ENCODE measurements at places on chromosomes 12 and 14. TPM values are rescaled to one million over a fixed set of nuclear protein-coding genes. Genes with fewer than 3 reads are reported as not detected.

DNA sequence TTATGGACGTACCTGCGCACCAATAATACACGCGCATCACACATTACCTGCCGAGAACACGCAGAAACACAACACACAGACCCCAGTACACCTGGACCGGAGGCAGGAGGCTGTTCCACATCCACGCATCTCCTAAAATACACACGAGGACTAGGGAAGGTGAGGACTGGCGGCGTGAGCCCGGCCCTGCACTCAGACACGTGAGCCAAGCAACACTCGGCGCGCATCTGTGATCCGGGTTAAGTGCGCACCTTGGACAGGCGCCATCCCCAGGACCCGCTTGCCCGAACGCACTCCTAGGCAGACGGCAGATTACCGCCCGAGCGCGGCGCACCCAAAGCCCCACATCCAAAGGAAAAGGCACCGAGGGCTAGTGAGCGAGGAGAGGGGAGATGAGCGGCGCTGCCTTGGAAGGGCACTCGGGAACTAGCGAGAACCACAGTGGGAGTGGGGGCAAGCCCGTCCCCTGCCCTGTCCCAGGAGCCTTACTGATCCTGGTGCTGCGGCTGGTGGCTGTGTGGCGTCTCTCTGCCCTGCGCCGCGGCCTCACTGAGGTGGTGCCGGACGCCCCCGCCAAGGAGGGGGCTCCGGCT is 417 bp downstream of the GLS2 start:
- ATAC-seq, result peak; percentile 32

DNA sequence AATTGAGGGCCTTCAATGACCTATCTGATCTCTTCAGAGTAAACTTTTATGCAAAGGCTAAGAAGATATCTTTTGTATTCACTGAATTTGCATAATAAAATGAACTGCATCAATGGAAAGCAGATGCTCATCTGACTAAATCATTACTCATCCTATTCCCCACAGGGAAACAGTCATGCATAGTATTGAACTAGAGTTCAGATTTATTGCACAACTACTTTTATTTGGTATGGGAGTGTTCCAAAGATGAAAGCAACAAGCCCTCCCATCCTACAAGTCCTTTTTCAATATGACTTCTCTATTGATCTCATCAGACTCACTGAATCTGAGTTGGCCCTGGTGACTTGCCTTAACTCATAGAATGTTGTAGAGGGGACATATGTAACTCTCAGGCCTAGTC is 159.8 kb downstream of the KITLG start:
- ATAC-seq, result peak; percentile 81

DNA sequence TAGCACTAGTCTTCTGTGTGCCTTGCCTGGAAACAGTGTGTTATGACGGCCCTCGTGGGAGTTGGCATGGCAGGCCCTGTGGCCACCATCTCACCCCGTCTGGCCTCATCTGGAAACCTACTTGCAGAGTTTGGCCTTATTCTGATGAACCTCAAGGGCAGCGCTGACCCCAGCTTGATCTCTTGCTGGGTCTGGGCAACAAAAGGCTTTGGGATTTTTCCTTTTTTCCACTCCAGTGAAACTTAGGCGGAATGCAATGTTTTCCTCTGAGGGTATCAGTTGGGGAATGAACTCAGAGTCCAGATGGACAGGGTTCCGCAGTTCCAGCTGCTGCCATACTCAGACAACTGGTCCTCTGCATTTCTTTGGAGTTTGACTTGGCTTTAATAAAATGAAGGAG is 15.9 kb downstream of the CACNA1C start:
- no peak for ATAC-seq

- ATAC-seq, result no peak
Observed at GRCh38 chr14:23439107-23439835, 3.8 kb upstream of the MYH7 start.

- ATAC-seq, result peak; percentile 89
Observed at GRCh38 chr14:90409209-90409730, 12.4 kb downstream of the CALM1 start.

- no peak for ATAC-seq
Observed at GRCh38 chr14:19729763-19730162, 13.6 kb upstream of the OR4Q3 start.

DNA sequence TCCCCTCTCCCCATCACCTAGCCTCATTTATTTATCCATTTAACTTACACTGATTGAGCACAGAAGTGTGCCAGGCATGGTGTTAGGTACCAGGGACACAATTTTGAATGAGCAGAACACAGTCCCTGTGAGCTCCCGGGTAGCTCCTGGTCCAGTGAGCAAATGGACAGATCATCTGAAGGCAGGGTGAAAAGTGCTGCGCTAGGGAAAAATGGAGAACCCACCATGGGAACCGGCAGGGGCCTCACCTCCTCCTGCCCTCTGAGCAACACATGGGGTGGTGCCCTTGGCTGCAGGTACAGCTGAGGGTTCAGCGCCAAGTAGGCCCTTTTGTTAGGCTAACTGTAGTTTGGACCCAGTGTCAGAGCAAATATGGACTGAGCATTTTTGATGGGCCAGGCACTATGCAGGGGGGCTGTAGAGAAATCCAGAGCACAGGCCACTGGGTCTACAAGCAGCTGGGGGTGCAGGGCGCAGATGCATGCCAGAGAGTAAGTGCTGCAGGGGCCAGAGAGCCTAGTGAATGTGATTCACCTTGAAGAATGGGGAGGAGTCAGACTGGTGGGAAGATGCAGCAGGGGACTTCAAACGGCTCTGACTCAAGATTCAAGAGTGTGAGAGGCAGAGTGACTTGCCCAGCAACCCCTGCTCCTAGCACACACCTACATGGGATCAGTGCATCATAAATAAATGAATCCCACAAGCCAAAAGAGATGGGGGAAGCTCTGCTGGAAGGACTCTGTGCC is 28.2 kb downstream of the LTBP2 start:
- ATAC-seq, result no peak

DNA sequence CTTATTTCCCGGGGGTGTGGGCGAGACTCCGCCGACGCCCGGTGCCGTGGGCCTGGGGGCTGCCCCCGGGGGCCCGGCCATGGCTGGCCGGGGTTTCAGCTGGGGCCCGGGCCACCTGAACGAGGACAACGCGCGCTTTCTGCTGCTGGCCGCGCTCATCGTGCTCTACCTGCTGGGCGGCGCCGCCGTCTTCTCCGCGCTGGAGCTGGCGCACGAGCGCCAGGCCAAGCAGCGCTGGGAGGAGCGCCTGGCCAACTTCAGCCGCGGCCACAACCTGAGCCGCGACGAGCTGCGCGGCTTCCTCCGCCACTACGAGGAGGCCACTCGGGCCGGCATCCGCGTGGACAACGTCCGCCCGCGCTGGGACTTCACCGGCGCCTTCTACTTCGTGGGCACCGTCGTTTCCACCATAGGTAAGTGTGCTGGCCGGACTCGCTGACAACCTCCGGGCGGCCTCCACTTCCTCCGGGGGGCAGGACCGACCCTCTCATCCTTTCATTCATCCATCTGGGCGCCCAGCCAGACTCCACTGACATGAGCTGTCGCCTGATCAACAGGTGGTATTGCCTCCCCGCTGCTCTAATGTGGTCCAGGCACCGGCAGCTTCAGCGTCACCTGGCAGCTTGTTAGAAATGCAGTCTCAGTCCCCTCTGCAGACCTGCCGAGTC is 467 bp downstream of the KCNK13 start:
- ATAC-seq, result no peak

DNA sequence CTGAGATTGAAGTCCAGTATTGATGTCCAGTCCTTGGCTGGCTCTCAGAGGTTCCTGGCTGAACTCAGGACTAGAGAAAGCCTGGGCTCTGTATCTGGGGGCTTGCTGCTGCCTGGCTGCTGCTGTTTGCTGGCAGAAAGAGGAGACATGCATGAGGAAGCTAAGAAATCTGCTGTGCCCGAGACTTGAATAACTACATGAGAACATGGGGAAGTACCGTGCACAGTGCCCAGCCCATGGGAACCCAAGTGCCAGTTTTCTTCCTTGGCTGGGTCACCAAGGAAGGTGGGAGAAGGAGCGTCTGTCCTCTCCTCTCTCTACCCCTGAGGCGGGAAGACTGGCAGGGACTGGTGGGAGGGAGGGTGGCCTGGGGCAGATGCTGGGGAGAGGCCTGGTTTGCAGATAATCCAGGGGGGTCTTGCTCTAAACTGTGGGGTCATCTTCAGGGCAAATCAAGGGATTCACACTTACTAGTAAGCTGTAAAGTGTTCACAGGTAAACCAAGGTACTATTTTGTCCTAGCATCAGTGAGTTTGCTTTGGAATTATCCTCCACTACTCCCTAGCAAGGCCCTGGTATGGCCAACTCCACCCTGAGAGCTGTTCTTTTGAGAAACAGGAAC is 13.8 kb upstream of the ZFP36L1 start:
- ATAC-seq, result peak; percentile 57

DNA sequence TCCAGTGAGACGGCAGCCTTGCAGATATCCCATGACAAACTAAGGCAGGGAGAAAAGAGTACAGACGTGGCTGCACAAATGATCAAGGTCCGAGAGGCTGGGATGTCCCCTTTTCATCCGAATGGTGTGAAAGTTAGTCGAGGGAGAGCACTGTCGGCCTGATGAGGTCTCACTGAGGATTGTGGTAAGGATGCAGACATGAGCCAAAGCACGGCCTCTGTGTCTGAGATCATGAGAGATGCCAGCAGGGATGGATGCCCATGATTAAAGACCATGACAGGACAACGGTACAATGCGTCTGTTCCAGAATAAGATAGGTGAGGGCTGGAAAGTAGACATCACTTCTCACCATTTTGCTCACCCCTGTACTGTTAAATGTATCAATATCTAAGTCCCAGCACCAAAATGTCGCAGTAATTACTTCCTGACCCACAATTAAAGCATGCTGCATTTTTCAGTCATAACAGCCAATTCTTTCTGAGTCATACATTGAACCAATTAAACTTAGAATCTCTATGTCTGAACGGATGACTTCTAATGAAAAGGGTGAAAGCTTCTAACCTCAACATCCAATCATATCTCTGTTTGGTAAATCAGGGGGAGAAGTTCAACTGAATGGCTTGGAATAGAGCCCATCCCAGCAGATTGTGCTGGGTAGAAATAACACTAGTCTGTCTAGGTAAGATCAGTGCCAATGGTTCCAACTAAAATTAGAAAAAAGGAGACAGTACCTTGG is 249.6 kb upstream of the SOX5 start:
- no peak for ATAC-seq

DNA sequence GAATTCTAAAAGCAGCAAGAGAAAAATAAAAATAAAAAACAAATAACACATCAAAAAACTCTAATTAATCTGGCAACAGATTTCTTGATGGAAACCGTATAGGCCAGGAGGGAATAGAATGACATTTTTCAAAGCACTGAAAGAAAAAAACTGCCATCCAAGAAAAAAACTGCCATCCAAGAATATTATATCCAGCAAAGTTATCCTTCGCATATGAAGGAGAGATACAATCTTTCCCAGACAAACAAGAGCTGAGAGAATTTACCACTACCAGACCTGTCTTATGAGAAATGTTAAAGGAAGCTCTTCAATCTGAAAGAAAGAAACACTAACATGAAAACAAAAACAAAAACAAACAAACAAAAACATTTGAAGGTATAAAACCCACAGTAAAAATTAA is 214.8 kb downstream of the EMP1 start:
- ATAC-seq, result no peak

DNA sequence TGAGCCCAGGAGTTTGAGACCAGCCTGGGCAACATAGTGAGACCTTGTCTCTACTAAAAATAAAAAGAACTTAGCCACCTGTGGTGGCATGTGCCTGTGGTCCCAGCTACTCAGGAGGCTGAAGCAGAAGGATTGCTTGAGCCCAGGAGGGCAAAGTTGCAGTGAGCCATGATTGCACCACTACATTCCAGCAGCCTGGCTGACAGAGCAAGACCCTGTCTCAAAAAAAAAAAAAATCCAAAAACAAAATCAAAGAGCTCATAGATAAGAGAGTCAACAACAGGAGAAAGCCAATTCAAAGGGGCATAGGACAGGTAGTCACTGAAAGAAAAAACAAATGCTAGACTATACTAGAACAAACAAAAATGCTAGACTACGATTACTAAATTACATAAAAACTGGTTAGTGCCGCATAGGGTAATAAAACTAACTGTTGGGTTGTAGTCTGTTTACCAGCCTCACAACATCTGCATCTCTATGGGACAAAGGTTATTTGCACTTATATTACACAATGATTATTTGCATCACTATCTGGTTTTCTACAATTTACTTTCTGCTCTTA is 16.6 kb upstream of the EEA1 start:
- no peak for ATAC-seq

- no peak for ATAC-seq
Observed at GRCh38 chr12:82959821-82960220, 273.1 kb downstream of the TMTC2 start.

DNA sequence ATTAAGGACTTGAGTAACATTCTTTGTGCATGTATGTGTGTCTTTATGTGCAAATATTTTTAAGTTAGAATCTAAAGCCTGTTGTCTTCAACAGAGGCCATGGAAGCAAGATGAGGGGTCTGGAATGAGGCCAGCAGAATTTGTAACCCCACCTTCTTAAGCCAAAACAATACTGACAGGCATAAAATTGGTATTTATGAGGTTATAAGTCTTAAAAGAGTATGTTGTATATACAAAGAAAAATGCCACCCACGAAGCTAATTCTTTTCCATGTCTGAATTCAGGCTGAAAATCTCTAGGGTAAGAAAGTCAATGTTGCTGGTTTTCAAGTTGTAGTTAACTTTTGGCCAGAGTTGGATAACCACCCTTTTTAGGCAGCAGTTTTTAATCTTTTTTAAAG is 86.2 kb upstream of the TMTC1 start:
- no peak for ATAC-seq

WSCD2 gene
- 86.1 TPM for total RNA-seq

DENR gene
- total RNA-seq, result 31.5 TPM

ASPG gene
- not detected for total RNA-seq

MYH6 gene
- not detected for total RNA-seq

KRT74 gene
- total RNA-seq, result not detected

GAS2L3 gene
- 2.5 TPM for total RNA-seq

POLR3B gene
- total RNA-seq, result 5.8 TPM

AKAP3 gene
- total RNA-seq, result 0.13 TPM

LRCOL1 gene
- total RNA-seq, result not detected

NELL2 gene
- not detected for total RNA-seq

FOXG1 gene
- 0.16 TPM for total RNA-seq

HOXC11 gene
- not detected for total RNA-seq

SOAT2 gene
- not detected for total RNA-seq

ZDHHC22 gene
- total RNA-seq, result not detected

DNAI7 gene
- total RNA-seq, result 0.73 TPM

CLEC4A gene
- total RNA-seq, result 3.0 TPM

All from gastroesophageal sphincter (tissue), 4 donors.